ENCODE measurements at places on chromosomes 5 and 9.
A peak's percentile ranks its signal among the peaks of the same experiment; 100 is the strongest.

DNA sequence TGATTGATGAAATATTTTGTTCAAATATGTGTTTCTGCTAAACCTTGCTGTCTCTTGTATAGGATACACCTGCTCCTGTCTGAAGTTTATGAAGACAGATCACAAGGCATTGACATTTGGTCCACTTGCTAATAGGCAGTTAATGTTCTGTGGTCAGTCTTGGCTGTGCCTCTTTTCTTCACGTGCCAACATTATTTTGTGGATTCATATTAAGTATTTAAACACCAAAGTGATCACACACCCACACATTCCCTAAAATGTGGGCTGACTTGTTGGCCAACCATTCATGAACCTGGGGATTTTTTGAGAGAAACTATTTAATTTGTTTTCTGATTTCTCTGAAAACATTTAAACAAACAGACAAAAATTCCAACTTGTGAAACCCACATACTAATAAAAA lies 33.7 kb downstream of the ZNF462 start:
- no peak for DNase-seq

DNA sequence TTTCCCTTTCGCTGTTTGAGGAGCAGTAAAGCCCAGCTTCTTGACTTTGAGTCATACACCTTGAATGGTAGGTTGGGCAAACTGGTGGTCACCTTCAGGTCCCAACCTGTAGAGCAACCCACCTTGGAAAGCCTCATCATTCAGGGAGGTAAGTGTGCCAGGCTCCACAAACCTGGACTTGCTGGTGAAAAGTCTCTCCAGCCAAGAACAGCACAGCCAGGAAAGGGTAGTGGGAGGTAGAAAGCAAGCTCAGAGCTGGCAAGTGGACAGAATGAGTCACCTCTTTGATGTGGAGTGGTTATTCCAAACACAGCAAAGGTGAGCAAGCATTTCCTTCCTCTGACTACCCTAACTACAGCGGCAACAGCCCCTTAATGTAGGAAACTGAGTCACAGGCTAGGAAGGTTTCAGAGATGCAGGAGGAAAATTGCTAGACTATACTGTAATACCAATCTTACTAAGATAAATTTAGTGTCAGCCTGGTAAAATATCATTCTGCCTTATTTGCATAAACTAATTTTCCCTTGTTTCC lies 117.5 kb upstream of the MTAP start:
- DNase-seq = no peak

DNA sequence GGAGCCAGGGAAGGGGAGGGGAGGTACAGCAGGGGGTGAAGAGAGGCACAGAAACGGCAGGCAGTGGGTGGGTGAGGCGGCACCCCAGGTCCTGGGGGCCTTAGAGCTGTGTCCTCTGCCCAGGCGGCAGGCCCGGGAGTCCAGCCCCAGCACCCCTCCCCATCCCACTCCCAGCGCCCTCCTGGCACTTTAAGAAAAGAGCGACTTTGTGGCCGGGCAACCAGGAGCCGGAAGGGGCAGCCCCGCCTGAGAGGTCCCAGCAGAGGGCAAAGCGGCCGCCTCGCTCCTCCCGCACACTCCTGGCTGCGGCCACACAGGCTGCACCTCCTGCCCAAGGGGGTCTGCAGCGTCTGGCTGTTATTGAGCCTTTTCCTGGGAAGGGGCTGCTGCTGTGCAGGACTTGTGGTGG lies 42.6 kb downstream of the NACC2 start:
- peak; percentile 72 for DNase-seq

GRCh38 chr9:136086213-136086881 lies 8.7 kb downstream of the NACC2 start:
- peak; percentile 52 for DNase-seq

GRCh38 chr5:76299592-76299991 lies 103.5 kb upstream of the IQGAP2 start:
- DNase-seq = no peak

DNA sequence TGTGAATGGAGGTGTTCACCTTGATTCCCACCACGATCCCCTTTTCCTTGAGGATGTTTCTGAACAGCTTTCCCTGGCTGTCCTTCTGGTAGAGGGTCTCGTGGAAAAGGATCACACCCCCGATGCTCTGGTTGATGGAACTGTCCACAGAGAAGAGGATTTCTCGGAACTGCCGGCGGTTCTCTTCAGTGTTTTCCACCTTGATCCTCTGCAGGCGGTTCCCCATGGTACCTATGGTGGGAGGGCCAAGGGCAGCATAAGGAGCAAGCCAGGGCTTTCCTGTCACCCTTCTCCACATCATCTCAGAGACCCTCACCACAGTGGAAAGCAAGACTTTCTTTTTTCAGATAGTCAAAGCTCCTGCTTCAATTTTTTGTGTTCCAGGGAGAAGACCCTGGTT lies 5.8 kb downstream of the ALDOB start:
- DNase-seq = no peak

GRCh38 chr5:142254431-142254830 lies 70.4 kb downstream of the SPRY4 start:
- DNase-seq = no peak

DNA sequence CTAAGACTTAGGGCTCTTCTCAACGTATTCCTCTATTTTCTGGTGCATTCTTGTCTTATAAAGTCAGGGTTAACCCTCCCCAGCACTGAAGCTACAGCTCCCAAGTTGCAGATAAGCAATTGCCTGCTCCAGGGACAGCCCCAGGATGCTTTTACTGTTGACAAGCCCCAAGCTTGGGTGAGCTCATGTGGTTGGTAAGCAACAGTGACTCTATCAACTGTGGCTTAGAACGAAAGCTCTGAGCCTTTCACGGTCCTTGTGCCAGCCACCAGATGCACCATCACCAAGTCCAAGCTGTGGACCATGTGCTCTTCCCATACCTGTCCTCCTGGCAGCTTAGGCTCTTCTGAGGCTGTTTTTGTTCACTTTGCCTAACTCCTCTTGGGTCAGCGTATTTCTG lies 13.5 kb downstream of the ADRB2 start:
- no peak for DNase-seq

GRCh38 chr5:17316970-17317459 lies 99.6 kb downstream of the BASP1 start:
- DNase-seq = no peak

DNA sequence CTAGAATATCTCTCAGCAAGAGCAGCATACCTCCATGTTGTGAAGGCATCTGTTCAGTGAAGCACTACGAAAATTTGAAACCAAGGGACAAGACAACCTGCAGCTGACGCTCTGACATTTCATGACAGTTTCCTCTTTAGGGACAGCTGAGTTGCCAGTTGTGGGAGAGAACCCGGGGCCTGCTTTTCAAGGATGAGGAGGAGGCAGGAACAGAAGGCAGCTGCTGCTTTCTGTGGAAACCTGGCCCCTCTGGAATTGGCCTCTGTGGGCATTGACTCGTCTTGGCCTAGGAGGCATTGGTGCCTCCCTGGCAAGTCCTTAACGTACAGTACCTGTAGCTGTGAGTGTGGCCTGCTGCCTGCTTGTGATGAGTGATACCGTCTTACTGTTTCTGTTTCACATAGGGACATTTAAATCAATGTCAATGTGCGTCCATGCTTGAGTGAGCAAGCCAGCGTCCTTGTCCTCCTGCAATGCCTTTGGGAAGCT lies 21.6 kb downstream of the SLC46A2 start:
- DNase-seq = no peak

DNA sequence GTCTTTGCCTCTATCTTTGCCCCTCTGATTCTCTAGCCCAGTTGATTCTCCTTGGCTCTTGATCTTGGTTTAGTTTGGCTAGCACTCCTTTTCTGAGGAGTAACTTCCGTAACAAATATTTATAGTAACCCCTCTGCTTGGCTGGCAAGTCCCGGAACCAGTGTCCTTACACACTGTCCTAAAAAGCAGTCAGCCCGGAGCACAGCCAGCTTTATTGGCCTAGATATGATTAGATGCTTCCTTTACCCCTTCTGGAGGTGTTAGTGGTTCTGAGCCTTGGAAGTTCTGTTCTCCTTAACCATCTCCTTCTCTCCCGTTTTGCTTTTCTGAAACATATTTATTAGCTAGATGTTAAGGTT lies 17.0 kb upstream of the MSMP start:
- no peak for DNase-seq

GRCh38 chr5:178274781-178275537 lies 42.4 kb upstream of the PHYKPL start:
- no peak for DNase-seq

DNA sequence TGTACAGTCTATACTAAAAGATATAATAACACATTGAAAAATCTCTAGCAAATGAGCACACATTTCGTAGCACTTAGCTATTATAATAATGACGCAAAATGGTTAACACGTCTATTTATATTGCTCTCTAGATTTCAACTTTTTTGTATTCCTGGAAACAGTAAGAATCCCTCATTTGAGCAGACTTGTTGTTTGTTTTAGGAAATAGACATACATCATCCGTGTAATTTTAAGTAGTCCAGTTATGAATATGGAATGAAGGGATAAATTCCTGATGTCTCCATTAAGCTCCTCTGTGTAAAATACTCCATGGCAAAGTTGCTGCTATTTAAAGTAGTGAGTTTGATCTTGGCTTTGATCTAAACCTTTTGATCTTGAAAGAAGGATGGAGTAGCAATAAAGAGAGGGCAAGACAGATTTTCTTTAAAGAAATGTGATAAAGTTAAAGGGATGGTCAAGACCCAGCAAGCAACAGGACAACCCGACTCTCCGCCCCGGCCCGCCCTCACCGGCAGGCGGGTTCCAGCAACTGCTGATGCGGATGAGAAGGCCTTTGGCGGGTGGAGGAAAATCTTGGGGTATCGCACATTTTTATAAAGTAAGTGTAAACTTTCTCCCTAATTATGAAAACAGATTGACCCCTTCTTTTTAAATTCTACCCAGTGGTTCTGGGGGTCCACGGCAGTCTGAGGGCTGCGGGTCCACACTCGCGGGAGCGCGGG lies 277.4 kb downstream of the AOPEP start:
- peak; percentile 44 for DNase-seq

- DNase-seq = no peak
Observed at GRCh38 chr5:172150514-172151425, 37.3 kb downstream of the STK10 start.

DNA sequence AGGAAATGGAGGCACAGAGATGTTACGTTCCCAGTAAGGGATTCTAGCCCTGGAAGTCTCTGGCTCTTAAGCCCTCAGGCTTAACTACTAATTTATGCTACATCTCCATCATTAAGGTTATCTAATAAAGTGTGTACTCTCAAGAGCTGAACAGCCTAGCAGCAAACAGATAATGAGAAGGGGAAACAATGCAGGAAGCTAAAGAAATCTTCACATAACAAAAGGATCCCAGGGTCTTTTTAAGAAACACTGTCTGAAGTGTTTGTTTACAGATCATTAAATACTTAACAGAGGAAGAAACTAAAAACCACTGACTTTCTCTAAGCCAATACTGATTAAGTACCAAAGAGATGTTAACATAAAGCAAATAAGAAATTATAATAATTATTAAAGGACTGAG lies 129.0 kb downstream of the PAPPA start:
- DNase-seq = no peak

DNA sequence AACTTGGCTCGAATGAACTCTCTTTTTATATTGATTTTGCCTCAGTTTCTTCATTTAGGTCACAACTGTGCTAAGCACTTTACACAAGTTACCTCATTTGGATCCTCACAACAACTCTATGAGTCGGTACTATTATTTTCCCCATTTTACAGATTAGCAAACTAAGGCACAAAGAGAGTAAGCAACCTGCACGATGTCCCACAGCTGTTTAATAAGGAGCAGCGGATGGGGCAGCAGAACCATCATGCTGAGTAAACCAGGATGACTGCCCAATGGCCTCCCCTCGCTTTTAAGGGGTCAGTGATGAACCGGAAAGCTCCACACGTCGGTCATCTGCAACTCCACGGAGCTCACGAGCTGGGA lies 607 bp downstream of the PRELID2 start:
- DNase-seq = no peak

GRCh38 chr9:93807166-93808074 lies 147.7 kb downstream of the BARX1 start:
- no peak for DNase-seq
